ENCODE measurements at places on chromosomes 13 and 19.

DNA sequence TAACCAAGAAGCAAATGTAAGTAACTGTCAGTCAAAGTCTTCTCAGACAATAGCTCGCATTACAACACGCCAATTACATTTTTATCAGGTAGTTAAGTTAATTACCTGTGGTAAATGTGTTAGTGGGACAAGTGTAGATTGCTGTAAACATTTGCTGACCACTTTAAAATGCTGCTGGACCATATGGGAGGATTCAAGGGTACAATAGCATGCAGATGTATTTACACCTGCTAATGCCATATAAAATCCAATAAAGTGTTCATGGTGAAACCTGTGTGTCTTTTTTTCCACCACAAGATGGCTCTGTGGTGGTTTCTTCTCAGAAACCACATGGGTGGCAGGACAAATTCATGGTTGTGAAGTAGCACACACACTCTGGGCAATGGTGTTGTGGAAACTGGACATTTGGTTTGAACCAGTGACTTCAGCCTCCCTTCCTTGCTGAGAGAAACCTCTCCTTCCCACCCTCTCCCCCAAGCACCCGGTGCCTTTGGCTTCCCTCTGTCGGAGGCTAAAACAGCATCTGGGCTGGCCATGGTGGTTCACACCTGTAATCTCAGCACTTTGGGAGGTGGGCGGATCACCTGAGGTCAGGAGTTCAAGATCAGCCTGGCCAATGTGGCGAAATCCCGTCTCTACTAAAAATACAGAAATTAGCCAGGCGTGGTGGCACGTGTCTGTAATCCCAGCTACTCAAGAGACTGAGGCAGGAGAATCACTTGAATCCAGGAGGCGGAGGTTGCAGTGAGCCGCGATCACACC is 18.1 kb upstream of the GTF3A start:
- DNase-seq: peak; percentile 21

GRCh38 chr13:84844473-84844872 is 954.7 kb downstream of the SLITRK6 start:
- no peak for DNase-seq

GRCh38 chr19:43416951-43417623 is 2.4 kb downstream of the TEX101 start:
- no peak for DNase-seq

DNA sequence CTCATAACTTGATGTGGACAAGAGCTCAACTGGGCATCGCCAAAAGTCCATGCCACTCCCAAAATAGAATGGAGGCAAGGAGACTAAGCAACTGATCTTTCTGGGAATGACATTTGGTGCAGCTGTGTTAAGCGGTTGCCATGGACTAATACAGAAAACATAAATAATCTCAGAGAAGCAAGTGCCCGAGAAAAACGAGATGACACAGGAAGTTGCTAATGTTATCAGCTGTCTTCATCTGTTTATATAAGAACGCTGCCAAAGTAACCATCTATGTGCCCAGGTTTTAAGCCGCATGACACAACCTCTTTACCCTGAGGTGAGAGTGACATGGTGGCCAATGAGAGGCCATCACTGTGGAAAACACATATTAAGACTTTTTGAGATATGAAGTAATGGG is 54.9 kb upstream of the SACS start:
- peak; percentile 59 for DNase-seq

DNA sequence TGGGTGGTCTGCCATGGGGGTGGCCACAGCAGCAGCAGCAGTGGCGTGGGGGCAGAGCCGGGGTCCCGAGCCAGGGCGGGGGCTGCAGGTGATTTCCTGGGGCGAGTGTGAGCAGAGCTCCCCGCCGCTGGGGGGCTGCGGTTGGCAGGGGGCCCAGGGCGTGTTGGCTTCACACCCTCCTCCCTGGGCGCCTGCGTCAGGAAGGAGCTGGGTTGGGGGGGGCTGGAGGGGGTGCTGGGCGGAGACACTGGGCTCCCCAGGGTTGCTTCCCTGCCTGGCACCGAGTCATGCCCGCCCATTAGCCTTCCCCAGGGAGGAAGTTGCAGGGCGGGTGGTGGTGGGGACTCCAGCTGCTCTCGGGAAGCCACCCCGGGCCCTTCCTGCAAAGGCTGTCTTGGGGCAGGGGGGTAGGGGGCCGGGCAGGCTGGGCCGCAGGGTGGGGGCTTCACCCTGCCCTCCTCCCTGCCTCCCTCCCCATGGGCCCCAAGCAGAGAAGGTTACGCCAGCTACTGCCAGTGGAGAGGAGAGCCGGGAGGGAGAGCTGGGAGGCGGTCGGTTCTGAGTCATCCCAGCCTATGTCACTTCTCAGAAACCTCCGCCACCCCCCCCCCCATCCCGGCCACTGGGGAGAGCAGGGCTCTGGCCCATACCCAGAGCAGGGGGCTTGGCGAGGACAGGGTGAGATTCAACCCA is 4.6 kb downstream of the MIDN start:
- DNase-seq: peak; percentile 97

DNA sequence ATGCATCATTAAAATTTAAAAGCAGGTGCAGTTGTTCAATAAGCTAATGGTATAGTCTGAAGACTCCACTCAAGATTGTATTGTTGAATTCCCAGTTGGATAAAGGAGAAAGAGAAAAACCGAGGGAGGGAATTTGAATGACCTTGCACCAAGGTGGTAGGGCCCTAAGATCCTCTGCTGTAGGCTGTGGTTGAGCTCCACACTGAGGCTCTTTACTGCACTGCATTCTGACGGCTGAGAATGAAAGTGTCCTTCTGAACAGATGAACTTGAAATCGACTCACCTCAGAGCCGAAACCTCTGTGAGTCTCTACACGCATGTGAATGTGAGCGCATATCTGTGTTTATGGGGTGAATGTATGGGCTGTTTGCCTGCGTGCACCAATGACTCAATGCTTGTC is 388.9 kb upstream of the DACH1 start:
- DNase-seq: no peak

DNA sequence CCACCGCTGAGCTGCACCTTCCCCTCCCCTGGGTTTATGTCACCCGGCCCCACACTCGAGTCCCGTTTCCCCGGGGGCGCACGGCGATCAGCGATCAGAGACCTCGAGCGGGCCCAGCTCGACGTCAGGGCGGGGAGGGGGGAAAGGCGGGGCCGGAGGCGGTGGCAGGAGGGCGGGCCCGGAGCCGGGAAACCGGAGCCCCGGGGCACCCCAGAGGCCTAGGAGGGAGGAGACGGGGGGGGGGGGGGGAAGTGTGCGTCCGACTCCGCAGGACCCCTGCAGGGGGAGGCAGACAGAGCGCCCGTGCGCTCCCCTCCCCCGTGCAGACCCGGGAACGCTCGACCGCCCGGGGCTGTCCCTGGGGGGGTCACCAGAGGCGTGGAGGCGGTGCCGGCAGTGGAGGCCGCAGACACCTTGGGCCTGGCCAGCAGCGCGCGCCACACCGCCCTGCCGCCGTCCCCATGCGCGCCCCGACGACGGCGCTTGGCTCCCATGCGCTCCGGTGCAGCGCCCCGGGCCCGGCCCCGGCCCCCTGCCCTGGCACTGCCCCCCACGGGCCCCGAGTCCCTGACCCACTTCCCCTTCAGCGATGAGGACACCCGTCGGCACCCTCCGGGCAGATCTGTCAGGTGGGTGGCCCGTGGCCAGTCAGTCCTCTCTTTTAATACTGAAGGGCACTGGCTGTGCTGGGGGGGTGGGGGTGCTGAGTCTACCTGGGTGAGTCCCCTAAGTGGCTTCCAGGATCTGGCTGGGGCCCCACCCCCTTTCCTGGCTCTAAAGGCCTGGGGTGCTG is 11.8 kb downstream of the PDE4A start:
- DNase-seq: peak; percentile 56

- DNase-seq: no peak
These were observed 3.4 kb downstream of the SCGB2B2 start for GRCh38 chr19:34673590-34673989.

- DNase-seq: no peak
These were observed 35.4 kb downstream of the ANKRD10 start for GRCh38 chr13:110879482-110879881.

DNA sequence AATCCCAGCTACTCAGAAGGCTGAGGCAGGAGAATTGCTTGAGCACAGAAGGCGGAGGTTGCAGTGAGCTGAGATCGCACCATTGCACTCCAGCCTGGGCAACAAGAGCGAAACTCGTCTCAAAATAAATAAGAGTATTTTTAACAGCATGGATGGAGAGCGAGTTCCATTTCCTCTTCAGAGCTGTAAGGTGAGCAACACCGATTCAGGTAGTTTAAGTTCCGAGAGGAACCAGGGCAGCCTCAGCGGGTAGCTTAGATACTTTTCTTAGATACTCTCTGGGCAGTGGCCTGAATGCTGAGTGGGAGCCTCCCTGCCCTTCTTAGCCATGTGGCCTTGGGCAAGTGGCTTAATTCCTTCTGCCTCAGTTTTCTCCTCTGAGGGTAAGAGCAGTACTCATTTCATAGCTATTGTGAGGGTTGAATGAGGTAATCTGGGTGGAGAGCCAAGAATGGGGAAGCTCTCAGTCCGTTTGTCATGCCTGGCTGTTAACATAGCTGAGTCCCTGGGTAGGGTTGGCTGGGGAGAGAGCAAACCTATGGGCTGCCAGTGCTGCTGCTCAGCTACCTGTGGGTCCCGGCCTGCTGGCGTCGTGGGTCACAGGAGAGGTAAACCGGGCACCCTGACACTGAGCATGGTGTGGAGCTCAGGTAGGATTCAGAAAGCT is 4.1 kb downstream of the ATP11A start:
- peak; percentile 51 for DNase-seq

GRCh38 chr19:5772416-5772815 is 12.1 kb downstream of the PRR22 start:
- DNase-seq: no peak

- DNase-seq: no peak
These were observed 18.6 kb downstream of the WDR62 start for GRCh38 chr19:36073121-36073876.

DNA sequence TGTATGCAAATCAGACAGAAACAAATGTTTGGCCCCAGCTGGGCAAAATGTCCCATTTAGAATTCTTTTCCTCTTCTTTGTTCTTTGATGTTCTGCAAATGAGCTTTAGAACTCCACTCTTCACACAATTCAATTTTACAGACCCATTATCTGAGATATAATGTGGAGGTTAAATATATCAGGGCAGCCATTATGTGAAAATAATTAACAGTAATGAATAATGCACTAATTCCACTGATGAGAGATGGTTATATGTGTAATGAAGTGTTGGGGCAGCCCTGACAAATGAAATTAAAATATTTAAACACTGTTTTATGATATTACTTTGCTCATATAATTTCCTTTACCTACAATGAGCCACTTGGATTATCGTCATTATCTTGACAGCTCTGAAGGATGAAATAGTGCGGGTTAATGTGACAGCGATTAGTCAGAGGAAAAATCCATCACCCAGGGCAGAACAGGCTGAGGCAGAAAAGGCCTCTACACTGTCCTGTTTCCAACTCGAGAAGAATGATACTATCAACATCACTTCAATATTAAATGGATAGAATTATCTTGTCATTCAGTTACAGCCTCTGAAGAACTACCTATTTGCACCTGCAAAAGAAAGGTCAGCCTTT is 321.1 kb downstream of the RBM26 start:
- DNase-seq: no peak

DNA sequence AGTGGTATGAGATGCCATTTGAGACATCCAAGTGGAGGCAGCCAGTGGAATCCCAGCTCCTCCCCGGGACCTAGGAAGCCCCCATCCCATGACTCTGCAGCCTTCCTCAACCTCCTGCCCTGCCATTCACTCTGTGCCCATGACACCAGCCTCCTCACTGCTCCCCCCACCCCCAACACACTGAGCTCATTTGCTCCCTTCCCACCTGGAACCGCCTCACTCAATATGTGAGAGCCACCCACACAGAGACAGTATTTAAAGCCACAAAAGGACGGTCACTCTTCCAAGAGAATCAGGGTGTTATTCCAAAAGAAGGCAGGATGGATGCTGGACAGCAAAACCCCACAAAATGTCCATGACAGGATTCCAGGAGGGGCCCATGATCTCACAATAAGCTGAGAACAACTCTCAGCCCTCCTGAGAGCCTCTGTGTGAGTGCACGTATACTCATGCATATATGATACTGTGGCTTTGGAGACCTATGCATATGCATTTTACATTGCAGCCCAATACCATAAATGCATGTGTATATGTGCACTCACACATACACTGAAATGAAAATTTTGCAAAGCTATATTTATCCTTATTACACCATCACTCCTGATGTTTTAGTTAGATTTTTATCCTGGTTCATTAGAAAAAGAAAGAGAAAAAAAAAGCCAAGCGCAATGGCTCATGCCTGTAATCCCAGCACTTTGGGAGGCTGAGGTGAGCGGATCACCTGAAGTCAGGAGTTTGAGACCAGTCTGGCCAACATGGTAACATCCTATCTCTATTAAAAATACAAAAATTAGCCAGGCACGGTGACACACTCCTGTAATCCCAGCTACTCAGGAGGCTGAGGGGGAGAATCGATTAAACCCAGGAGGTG is 10.8 kb upstream of the RANBP3 start:
- no peak for DNase-seq

Measured in Daoy (cell line).